T follicular helper cell (primary cell): ENCODE measurements at places on chromosomes 4 and X.

- DNase-seq = no peak
These were observed 14.7 kb upstream of the AMBN start for GRCh38 chr4:70577220-70577927.

GRCh38 chr4:145619639-145619996 is 433 bp downstream of the MMAA start:
- DNase-seq = peak; percentile 24

- DNase-seq = no peak
These were observed 54.4 kb downstream of the SOD3 start for GRCh38 chr4:24849756-24850155.

DNA sequence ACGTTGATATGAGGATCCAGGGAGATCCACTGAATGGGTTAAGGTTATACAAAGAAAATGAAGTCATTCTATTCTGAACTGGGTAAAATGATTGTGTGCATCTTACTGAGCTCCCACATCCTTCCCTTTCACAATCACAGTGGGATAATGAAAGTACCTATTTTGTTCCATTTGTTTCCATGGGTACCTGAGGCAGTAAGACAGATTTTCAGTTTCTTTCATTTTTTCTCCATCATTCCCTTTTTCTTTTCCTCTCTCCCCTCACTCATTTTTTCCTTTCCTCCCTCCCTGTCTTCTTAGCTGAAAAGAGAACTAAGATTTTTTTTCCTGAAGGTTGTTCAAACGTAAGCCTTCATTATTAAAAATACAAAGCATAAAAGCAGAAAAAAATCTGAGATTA is 4.6 kb downstream of the GRIA2 start:
- no peak for DNase-seq

- no peak for DNase-seq
These were observed 288.0 kb upstream of the SFRP2 start for GRCh38 chr4:154076921-154077320.

DNA sequence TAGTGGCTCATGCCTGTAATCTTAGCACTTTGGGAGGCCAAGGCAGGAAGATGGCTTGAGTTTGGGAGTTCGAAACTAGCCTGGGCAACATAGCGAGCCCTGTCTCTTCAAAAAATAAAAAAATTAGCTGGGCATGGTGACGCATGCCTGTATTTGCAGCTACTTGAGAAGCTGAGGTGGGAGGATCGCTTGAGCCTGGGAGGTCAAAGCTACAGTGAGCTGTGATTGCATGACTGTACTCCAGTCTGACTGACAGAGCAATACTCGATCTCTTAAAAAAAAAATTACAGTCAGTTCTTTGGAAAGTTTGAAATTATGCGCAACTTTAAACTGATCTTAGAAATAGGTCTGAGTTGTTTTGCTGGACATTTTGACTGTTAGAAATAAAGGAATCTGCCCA is 55.8 kb downstream of the DOCK11 start:
- no peak for DNase-seq

DNA sequence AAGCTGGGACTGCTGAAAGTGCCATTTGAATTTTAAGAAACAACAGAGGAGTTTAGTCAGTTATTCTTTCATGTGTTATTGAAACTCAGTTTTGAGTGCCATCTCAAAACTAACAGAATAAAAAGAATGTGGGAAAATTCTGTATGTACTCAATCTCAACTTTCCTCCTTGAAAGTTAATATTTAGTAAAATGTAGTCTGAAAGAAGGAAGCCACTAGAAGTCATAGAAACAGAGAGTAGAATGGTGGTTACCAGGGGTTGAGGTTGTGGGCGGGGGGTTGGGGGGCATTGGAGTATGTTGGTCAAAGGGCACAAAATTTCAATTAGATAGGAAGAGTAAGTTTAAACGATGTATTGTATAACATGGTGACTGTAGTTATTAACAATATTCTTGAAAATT is 628.3 kb upstream of the MAGEB2 start:
- no peak for DNase-seq

- no peak for DNase-seq
These were observed 41.1 kb upstream of the PPARGC1A start for GRCh38 chr4:23930750-23931488.

DNA sequence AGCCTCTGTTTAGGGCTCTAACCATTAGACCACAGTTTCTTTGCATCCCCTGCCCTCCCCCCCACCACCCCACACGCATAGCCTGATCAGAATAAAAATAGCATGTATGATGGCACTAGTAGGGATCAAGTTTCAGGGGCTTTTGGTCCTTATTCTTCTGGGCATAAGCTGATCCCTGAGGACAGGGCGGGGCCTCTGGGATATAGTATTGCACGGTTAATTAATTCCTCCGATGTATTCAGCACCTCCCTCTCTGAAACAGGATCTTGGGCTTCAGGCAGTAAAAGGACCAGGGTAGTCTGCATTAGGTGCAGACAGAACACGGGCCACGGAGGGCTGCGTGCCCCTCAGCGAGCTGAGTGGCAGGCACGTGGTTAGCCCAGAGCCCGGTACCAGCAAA is 57.1 kb downstream of the ELF4 start:
- no peak for DNase-seq

- DNase-seq = no peak
These were observed 23.7 kb downstream of the ACSL1 start for GRCh38 chr4:184801781-184802696.

- DNase-seq = no peak
These were observed 239.7 kb upstream of the KLF3 start for GRCh38 chr4:38424151-38424871.

- peak; percentile 32 for DNase-seq
These were observed 24.2 kb downstream of the GPRIN3 start for GRCh38 chr4:89283226-89284009.
